T follicular helper cell (primary cell): ENCODE measurements at places on chromosomes 16 and 17.

DNA sequence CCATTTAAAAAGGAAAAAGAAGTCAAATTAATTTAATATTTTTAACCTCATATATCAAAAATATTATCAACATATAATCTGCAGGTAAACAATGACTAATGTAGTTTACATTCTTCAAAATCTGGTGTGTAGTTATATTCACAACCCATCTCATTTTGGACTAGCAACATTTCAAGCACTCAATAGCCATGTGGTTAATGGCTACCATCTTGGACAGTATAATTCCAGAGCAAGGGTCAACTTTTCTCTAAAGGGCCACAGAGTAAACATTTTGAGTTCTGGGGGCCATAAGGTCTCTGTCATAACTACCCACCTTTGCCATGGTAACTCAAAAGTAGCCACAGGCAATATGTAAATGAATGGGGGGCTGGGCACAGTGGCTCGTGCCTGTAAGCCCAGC is 153.9 kb downstream of the PARN start:
- no peak for DNase-seq

DNA sequence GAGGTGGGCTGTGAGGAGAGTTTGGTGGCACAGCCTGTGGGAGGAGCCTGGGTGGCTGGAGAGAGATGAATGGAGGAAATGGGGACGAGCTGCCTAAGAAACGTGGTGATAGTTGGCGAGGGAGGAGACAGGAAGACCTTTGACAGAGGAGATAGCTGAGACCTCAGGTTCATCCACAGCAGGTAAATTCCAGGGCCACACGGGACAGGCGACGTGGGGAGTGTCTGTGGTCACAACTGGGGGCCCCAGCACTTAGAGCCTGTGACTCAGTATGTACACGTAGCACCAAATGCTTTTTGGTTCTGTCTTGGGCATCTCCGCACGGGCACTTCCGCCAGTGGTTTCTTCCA is 7.7 kb downstream of the MINK1 start:
- DNase-seq, result no peak

- DNase-seq, result no peak
These were observed 22.6 kb downstream of the SMPD3 start for GRCh38 chr16:68425498-68426346.

GRCh38 chr16:51710186-51710585 is 559.1 kb upstream of the SALL1 start:
- DNase-seq, result no peak

GRCh38 chr17:81867170-81867990 is 3.8 kb downstream of the ARHGDIA start:
- DNase-seq, result no peak

DNA sequence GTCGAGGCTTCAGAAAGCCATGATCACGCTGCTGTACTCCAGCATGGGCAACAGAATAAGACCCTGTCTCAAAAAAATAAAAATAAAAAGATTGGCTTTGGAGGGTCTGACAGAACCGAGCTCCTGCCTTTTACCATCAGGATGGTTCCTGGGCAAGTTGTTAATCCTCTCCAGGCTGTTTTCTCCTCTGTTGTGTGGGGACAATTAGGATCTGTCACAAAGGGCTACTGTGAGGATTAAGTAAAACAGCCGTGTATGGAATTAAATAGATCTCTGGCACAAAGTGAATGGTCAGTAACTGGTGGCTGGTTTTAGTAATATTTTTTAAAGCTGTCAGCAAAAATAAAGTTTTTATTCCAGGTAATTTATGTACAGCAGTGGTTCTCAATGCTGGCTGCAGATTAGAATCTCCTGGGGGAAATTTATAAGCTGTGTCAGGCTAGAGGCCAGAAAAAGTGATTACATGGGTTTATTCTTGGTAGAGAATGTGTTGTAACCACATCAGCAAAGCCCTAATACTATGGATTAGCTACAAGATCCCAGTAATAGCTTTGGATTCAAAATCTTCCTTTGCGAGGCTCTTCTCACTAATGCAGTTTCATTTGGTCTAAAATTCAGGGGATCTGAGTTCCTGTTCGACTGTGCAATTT is 47.2 kb downstream of the GPRC5B start:
- no peak for DNase-seq

- no peak for DNase-seq
These were observed 162.3 kb downstream of the UTP18 start for GRCh38 chr17:51422634-51423033.

DNA sequence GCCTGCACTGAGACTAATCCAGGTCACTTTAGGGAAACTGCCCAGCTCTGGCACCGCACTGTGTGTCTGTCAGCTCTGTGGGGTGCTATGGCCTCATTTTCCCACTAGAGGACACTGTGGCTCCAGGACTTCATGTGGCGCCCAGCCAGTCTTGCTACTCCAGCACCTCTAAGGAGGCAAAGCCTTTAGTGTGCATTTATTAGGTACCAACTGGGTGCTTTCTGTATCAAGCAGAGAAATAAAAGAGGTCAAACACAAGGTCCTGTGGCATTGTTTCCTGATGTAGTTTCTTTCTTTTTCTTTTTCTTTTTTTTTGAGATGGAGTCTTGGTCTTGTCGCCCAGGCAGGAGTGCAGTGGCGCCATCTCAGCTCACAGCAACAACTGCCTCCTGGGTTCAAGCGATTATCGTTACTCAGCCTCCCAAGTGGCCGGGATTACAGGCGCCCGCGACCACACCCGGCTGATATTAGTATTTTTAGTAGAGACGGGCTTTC is 12.5 kb upstream of the RHBDL3 start:
- DNase-seq, result peak; percentile 38

DNA sequence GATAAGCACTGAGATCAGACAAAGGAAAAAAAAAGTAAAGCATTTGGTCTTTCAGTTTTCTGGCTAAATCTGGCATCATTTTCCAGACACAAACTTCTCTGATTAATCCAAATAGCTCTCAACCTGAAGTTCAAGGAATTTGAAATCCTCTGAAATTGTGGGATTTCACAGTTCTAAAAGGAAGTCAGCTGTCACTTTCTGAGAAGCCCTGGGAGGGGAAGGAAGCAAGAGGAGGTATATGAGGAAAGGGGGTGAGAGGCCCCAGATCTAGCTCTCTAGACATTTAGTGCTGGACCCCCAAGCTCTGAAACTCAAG is 17.5 kb upstream of the HOXB9 start:
- DNase-seq, result no peak

DNA sequence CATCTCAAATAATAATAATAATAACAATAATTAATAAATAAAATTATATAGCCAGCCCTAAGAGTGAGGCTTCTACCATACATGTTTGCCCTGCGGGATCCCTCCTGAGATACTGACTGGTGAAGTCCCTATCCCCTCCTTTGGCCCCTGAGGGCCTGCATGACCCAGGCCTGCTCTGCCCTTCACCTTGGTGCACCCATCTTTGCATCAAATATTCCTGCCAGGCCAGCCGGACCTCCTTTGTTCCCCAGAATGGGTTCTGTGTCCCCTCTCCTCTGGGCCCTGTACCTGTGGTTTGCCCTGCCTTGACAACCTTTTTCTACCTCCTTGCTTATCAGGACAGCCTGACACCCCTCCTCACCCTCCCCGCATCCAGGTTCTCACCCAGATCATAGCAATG is 2.0 kb upstream of the RNF112 start:
- DNase-seq, result no peak

DNA sequence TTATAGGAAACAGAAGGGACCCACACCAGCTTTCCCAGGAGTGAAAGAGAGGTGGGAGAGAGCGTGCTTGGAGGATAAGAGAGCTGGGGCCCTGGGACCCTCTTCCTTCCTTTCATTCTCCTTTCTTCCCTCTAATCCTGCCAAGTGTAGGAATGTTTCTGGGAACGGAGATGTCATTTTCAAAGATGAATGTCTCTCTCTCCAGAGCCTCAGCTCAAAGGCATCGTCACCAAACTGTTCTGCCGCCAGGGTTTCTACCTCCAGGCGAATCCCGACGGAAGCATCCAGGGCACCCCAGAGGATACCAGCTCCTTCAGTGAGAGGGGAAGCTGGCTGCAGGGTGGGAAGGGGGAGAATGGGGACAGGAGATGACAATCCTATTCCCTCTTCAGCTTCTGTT is 2.0 kb downstream of the FGF11 start:
- DNase-seq, result no peak

DNA sequence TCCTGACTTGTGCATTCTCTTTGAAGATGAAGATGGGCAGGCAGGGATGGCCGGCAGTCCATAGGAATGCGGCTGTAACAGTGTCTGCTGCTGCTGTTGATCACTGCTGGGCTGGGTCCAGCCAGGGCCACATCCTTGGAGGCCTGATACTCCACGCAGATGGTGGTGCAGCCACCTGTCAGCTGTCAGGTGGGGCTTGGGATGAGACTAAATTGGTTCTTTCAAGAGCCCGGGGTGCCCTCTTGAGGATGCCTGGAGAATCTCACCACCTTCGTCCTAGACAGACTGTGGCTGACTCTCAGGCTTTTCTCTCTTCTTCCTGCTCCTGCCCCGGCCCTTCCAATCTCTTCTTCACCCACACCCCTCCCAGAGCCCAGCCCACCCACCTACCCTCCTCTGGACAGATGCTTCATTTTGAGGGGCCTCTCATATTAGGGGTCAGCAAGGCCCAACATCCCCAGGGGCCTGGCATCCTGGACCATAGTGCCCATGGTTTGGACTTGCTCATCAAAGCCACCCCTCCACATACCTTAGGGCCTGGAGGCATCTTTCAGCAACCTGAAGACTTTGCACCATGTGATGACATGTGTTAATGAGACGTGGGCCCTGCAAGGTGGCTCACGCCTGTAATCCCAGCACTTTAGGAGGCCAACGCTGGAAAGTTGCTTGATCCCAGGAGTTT is 19.1 kb downstream of the OSBPL7 start:
- peak; percentile 46 for DNase-seq

GRCh38 chr17:42200706-42201457 is 6.6 kb upstream of the GHDC start:
- DNase-seq, result no peak

GRCh38 chr16:56363781-56364565 is 61.4 kb downstream of the AMFR start:
- DNase-seq, result no peak

DNA sequence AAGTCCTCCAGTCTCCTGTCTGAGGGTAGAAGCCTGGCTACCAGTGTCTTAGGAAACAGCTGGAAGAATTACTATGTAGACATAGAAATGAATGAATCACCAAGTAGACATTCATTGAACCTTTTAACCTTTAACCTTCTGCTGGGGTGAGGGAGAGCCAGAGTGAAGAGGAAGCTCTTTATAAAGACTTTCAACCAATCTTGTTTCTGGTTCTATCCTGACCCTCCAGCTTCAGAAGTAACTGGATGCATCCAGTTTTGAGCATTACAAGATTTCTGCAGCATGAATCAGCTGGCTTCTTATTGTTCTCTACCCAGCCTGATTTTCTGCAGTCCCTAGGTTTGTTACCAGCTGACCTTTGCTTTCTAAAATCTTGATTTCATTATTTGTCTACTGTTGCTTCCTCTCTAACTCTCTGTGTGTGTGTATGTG is 8.5 kb downstream of the TEKT1 start:
- DNase-seq, result no peak

- no peak for DNase-seq
These were observed 65.1 kb downstream of the GP2 start for GRCh38 chr16:20262248-20262647.

DNA sequence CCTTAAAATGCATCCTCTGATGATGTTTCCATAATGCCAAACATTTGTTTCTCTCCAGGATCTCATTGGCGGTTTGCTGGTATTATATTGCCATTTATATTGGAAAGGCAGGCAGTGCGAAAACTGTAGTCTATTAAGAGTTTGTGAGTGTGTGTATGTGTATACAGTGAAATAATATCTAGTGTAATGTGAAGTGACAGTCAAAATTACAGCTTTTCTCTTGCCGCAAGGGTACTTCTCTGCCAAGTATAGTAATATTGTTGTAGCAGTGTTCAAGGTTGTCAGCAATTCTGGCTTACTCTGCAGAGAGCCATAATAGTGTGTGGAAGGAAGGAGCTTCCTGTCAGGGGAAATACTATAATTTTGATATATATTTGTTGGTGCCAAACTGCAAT is 178.6 kb downstream of the WWOX start:
- no peak for DNase-seq

DNA sequence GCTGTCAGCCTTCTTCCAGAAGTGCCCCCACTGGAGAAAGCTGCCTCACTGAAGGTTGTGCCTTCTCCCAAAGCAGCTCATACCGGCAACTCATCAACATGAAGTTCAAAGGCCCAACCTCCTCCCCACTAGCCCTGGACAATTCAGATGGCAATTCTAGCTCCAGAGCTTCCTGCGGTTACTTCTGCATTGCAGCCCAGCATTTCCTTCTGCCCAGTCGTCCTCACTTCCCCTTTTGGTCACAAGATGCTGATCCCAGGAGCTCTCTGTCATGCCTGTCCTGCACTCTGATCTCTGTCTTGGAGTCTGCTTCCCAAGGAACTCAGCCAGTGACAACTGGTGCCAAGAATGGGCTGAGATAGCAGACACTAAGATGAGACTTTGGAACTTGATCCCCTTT is 178.2 kb upstream of the SOX9 start:
- DNase-seq, result no peak

DNA sequence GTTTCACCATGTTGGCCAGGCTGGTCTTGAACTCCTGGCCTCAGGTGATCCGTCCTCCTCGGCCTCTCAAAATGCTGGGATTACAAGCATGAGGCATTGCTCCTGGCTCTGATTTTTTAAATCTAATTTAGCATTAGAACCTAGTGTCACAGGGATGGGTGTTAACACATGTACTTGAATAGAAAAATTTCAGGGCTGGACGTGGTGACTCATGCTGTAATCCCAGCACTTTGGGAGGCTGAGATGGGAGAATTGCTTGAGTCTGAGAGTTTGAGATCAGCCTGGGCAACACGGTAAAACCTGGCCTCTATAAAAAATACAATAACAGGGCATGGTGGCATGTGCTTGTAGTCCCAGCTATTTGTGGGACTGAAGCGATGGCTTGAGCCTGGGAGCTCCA is 6.0 kb upstream of the RNF135 start:
- DNase-seq, result no peak

DNA sequence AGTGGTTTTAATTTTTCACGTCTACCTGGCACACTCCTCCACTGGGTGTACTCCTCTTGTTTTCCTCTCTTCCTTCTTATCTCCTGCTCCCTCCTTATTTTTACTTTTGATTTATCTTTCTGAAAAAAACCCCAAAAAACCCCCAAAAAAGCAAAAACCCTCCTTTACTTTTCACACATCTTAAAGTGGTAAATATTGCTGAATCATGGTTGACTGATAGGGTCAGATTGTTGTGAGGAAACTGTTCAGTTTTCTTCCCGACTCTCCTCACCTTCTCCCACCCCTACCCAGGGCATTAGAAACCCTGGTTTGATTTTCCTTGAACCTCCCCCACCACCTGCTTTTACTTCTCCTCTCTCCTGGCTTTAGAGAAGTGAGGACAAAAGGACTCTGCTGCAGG is 25.4 kb downstream of the ARHGAP44 start:
- DNase-seq, result no peak

GRCh38 chr16:66933776-66934137 is 445 bp downstream of the CIAO2B start:
- no peak for DNase-seq

- DNase-seq, result no peak
These were observed 72.0 kb downstream of the FTO start for GRCh38 chr16:53775821-53776431.

GRCh38 chr17:31524926-31525800 is 133.7 kb downstream of the RAB11FIP4 start:
- peak; percentile 77 for DNase-seq
